ENCODE measurements at places on chromosomes 1 and 21. TPM values are rescaled to one million over a fixed set of nuclear protein-coding genes. Genes with fewer than 3 reads are reported as not detected.
A peak's percentile ranks its signal among the peaks of the same experiment; 100 is the strongest.

RXRG gene
- total RNA-seq = 0.32 TPM

FAM151A gene
- 5.1 TPM for total RNA-seq

SPRR5 gene
- total RNA-seq = not detected

LRRC7 gene
- 0.25 TPM for total RNA-seq

GPX7 gene
- total RNA-seq = 2.6 TPM

DNA sequence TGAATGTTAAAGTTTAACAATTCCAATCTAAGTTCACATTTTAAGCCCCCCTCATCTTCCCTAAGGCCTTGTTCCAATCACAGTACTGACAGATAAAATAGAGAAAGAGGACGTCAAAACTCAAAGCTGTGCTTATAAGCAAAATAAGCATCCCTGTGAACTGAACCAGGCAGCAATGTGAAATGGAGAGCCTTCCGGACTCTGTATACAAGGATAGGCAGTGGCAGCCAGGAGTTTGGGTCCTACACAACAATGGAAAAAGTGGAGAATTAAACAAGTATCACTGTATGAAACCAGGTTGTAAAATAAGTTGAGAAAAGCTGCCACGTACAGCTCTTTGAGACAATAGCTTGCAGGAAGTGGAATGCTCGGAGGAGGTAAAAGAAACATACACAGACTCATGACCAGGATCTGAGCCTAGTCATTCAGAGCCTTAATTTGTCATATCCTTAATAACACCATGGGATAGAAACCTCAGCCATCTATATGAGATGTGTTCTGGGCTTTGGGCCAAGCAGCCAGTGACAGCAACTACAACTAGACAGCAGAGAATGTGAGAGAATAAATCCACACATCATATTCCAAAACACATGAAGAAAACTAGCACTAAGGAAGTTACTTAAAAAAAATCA lies 55.2 kb upstream of the PALMD start:
- H3K27ac ChIP-seq = no peak overlapping the region
- no peaks in the 10 kb centered on the region for H3K4me1 ChIP-seq
- H3K36me3 ChIP-seq = no peaks in the 10 kb centered on the region
- H3K4me3 ChIP-seq = no peak overlapping the region
- H3K27me3 ChIP-seq = no peaks in the 10 kb centered on the region
- DNase-seq = peak; percentile 40

DNA sequence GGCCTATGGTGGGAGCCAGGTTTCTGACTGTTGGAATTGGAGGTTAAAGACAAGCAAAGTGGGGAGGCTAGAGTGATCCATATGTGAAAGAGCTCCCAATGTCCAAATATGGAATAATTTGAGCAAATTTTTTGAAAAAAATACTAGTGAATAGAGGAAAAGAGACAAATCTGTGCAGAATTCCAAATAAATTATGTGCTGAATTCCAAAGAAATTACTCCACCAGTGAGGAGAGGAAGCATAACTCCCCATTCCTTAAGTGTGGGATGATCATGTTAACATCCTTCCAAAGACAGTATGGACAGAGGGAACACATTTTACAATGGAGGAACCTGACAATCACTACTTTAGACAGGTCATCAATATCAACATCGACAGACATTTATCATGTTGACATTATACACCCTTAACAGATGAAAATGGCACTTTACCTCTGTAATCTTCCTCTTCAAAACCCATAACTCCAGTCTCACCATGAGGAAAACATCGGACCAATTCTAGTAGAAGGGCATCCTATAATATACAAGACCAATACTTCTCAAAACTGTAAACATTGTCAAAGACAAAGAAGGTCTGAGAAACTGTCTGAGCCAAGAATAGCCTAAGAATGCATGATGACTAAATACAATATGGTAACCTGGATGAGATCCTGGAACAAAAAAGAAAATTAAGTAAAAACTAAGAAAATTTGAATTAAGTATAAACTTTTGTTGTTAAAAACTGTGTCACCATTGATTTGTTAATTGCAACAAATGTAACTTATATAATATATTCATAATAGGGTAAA lies 71.5 kb upstream of the RGS4 start:
- no peak overlapping the region for H3K4me3 ChIP-seq
- no peak overlapping the region for H3K27ac ChIP-seq
- no peaks in the 10 kb centered on the region for H3K36me3 ChIP-seq
- H3K4me1 ChIP-seq = no peaks in the 10 kb centered on the region
- no peak for DNase-seq

- H3K27ac ChIP-seq = no peak overlapping the region
- DNase-seq = no peak
- no peaks in the 10 kb centered on the region for H3K27me3 ChIP-seq
- H3K4me3 ChIP-seq = no peak overlapping the region
- H3K36me3 ChIP-seq = no peaks in the 10 kb centered on the region
These were observed 120.6 kb downstream of the SYF2 start for GRCh38 chr1:25111706-25112105.

- no peaks in the 10 kb centered on the region for H3K27me3 ChIP-seq
- H3K27ac ChIP-seq = no peak overlapping the region
- H3K4me3 ChIP-seq = no peak overlapping the region
- DNase-seq = no peak
- no peaks in the 10 kb centered on the region for H3K36me3 ChIP-seq
These were observed 69.0 kb downstream of the HMCN1 start for GRCh38 chr1:185803241-185803640.

DNA sequence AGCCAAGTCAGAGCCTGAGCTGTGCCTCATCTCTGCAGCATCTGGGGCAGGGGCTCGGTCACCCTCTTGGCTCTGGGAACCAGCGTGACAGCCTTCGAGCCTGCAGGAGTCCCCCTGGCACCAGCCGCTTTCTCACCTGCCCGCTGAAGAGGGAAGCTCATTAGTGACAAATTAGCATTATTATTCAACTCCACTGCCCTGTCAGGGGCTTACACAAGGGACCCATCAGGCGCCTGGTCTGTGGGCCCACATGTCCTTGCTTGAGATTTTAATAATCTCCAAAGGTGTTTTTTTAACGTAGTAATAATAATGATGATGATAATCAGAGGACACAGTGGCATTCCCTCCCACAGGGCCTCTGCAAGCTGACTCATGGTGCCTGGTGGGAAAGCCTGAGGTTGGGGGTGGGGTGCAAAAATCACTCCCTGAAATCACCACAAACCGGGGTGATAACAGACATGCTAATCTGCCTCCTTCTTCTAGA lies 98.1 kb upstream of the IGSF21 start:
- H3K4me1 ChIP-seq = no peaks in the 10 kb centered on the region
- no peaks in the 10 kb centered on the region for H3K36me3 ChIP-seq
- no peak overlapping the region for H3K27ac ChIP-seq
